ENCODE measurements at places on chromosomes 5 and 9. TPM values are rescaled to one million over a fixed set of nuclear protein-coding genes. Genes with fewer than 3 reads are reported as not detected.

DNA sequence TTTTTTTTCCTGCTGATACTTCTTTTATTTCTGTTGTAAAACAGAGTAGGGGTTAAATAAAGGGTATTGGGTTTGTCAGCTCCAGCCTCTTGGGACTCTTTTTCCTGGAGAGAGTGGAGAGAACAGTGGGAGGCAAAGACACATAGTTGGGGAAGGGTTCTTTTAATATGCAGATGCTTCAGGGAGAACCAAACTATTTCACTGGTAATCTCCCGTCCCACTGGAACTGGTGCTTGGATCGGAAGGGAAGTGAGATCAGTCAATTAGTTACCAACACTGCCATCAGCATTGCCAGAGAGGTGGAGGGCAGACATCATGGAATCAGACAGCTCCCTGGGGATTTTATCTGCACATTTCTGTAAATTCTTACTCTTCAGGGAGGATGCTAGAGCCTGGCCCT lies 47.6 kb upstream of the ELOVL7 start:
- H3K4me3 ChIP-seq: no peak overlapping the region
- peaks cover 3% of the 10 kb centered on the region for H3K4me1 ChIP-seq
- H3K27me3 ChIP-seq: no peaks in the 10 kb centered on the region
- no peaks in the 10 kb centered on the region for H3K36me3 ChIP-seq

GRCh38 chr5:57111993-57112392 lies 61.9 kb upstream of the GPBP1 start:
- no peaks in the 10 kb centered on the region for H3K4me1 ChIP-seq
- no peaks in the 10 kb centered on the region for H3K36me3 ChIP-seq
- no peak for DNase-seq
- H3K4me3 ChIP-seq: no peak overlapping the region
- H3K27me3 ChIP-seq: peaks cover 3% of the 10 kb centered on the region
- no peak overlapping the region for H3K27ac ChIP-seq

- H3K36me3 ChIP-seq: no peaks in the 10 kb centered on the region
- no peak for DNase-seq
- H3K27ac ChIP-seq: no peak overlapping the region
- H3K27me3 ChIP-seq: no peaks in the 10 kb centered on the region
Observed at GRCh38 chr5:96823900-96824380, 16.2 kb upstream of the ERAP1 start.

The C9orf50 gene
- 0.56 TPM for total RNA-seq

The LHX3 gene
- 0.81 TPM for total RNA-seq
